ENCODE measurements at places on chromosomes 11 and 22. TPM values are rescaled to one million over a fixed set of nuclear protein-coding genes. Genes with fewer than 3 reads are reported as not detected.

DNA sequence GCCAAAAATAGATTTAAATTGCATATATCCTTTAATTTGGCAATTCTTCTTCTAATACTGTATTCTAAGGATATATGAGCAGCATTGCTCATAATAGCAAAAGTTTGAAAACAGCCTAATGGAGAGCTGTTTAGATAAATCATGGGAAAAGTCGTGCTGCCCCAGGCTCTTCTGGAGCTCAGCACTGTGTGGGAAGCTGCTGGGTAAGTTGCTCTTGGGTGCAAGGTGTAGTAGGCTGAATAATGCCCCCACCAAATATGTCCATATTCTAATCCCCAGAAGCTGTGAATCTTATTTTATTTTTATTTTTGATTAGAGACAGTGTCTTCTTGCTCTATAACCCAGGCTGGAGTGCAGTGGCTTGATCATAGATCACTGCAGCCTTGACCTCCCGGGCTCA lies 34.9 kb upstream of the WEE1 start:
- DNase-seq = no peak

GRCh38 chr11:2139123-2139521 lies at the start of gene IGF2:
IGF2 (minus strand) TSS chr11:2139389; CDS start chr11:2135523, 3,866 bp downstream.
- DNase-seq = no peak

DNA sequence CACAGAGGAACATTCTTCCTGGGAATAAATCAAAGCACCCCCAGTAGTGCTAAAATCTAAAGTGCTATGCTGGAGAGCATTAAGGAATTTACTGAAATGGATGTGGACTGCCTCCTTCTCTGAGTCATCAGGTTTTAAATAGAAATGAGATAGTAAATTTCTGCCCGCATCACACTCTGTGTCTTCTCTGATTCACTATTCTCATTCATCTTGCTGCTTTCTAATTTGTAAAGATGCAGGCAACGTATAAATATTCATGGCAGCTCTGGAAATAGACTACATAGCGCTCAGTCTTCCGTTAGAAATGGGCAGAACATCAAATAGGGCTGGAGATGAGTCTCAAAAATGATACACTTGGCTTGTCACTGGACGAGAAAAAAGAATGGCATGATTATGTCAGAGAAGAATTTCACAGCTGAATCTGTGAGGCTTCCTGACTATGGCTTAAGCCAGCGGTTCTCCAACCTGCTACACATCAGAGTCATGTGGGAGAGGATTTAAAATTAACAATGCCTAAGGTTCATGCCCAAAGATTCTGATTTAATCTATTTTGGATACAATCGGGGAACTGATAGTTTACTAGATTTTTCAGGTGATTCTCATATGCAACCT lies 178.2 kb downstream of the LRRC4C start:
- DNase-seq = no peak

- no peak for DNase-seq
Measured at GRCh38 chr11:61332281-61332796, 566 bp downstream of the DDB1 start.

GRCh38 chr11:17552392-17553248 lies 5.6 kb downstream of the OTOG start:
- no peak for DNase-seq

DNA sequence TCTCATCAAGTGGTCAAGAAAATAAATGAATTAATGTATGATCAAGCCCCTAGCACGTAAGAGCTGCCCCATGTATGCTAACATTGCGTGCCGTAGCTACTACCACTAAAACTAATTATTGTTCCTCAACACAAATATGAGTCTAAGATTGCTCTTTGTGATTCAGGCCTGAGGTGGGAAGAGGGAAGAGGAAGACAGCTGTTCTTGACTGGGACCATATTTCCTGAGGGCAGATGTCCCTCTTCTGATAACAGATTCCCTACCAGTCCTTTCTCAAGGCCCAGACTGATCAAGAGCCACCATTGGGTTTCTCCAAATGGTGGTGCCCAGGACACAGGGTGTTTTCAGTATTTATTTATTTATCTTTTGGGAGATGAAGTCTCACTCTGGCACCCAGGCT lies 87.2 kb upstream of the CADM1 start:
- DNase-seq = no peak

- DNase-seq = no peak
Measured at GRCh38 chr11:15818132-15818842, 538.1 kb downstream of the SOX6 start.

GRCh38 chr11:117823946-117824420 lies 561 bp downstream of the FXYD2 start:
- no peak for DNase-seq

- DNase-seq = no peak
Measured at GRCh38 chr11:97502201-97502600, 1112.4 kb downstream of the JRKL start.

GRCh38 chr22:49547751-49548239 lies 279.9 kb downstream of the BRD1 start:
- DNase-seq = no peak

- no peak for DNase-seq
Measured at GRCh38 chr22:37771702-37772427, 35.9 kb upstream of the GCAT start.

DNA sequence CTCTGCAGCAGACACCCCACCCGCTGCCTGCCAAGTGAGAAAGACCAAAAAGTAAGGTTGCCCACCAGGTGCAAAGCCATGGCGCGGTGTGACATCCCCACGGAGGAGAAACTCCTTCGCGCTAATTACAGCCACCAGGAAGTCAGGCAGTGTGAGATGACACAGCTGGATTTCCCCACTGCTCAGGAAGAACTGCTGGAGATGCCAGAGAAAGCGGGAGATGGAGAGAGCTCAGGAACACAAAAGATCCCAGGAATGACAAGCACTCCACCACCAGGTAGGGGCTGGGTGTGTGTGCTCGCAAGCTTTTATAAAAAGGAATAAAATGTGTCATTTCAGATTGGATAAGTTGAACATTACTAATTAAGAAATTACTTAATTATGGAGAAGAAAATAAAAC lies 292.7 kb downstream of the OPCML start:
- DNase-seq = no peak

CALCB gene
- 1.0 TPM for total RNA-seq

TUBA8 gene
- total RNA-seq = 2.6 TPM

TTC36 gene
- 1.0 TPM for total RNA-seq

TEX12 gene
- total RNA-seq = not detected

TH gene
- not detected for total RNA-seq

OR51B5 gene
- 0.45 TPM for total RNA-seq

RIMBP3B gene
- 3.1 TPM for total RNA-seq

Data from T-cell (primary cell).